ENCODE measurements at places on chromosomes 7 and 10.

- DNase-seq: no peak
Measured at GRCh38 chr10:49134327-49134726, 506 bp upstream of the FAM170B start.

- DNase-seq: no peak
Measured at GRCh38 chr7:38222481-38223096, 44.5 kb downstream of the STARD3NL start.

- no peak for DNase-seq
Measured at GRCh38 chr10:70676511-70676910, 4.2 kb downstream of the ADAMTS14 start.

- no peak for DNase-seq
Measured at GRCh38 chr10:95221124-95221523, 27.1 kb downstream of the ACSM6 start.

DNA sequence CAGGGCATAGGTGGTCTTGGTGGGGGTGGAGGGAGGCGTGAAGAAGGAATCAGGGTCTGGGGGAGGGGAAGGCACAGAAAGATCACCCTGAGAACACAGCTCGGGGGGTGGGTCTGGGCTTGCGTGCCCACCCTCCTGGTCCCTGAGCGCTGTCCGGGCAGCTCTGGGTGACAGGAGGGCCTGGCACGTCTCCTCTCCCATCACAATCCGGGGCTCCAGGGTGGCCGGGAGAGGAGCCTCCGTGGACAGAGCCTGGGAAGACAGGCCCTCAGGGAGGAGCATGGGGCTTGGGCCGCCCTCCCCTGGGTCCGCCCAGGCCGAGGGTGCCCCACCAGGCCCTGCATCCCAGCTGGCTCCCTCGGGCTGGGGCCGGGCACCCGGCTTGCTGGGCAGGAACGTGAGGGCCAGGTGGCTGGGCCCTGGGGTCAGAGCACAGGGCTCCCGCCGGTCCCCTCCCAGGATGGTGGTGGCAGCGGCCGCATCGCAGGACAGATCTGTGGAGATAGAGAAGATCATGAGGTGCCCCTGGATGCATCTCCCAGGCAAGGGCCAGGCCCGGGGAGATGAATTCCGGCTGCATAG lies 3.1 kb downstream of the NACAD start:
- no peak for DNase-seq

- DNase-seq: no peak
Measured at GRCh38 chr7:70881167-70881847, 250.6 kb upstream of the GALNT17 start.

DNA sequence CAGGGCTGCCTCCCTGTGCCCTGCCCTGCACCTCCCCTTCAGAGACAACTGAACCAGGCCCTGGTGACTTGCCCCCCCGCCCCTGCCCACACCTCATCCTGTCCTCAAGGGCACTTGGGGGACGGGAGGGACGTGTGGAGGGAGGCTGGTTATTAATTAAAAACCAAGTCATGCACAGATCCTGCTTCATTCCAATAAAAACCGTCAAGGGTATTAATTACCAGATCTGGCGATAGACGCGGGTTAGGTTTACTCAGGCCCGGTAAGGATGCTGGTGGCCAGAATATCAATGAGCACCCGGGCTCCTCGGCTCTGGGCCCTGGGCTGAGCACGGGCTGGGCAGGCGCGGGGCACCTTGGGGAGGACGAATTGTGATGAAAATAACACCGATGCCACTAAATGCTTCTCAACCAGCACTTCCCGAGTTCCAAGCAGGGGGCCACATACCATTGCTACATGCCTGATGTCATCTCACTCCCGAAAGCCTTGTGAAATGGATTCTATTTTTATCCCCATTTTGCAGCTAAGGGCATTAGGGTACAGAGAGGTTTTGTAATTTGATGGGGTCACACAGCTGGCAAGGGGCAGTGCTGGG lies 24.5 kb upstream of the GTF2IRD1 start:
- DNase-seq: no peak

All from activated T-cell treated with anti-CD3 and anti-CD28 coated beads for 4 hours (primary cell).